Activated CD4-positive, CD25-positive, alpha-beta regulatory T cell treated with anti-CD3 and anti-CD28 coated beads, Interleukin-2, amount 50 U/mL, for 24 hours (primary cell): ENCODE measurements at places on chromosomes 4 and X.

DNA sequence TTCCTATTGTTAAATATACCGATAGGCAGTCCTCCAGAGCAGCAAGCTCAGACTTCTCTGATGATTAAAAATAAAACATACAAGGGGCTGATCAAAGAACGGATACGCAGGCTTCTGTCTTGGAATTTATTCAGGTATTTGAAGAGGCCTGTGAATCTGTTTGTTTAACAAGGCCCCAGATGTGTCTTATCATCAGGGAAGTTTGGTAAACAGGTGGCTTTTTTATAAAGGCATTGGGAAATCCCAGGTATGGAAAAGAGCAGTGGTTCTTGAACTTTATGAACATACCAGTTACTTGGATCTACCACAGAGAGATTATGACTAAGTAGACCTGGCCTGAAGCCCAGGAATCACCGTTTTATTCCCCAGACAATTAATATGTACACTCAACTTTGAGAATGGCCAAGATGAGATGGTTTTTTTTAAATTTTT is 47.9 kb downstream of the SOWAHB start:
- no peak for ATAC-seq

DNA sequence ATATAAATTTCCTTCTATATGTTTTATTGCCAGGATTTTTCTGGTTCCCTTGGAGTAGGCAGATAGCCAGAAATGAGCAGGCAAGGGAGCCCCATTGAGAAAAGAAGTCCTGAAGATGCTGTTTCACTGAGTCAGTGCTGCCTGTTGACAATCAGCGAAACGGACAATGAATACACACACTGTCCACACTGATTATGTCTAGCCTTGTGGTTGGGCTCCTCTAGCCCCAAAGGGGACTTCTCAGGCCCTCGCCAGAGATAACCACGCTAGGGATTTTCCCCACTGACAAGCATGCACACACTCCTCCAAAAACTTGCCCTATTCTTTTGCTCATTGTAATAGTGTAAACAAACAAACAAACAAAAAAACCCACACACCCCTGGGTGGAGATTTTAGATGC is 369.3 kb downstream of the DMD start:
- ATAC-seq = no peak

DNA sequence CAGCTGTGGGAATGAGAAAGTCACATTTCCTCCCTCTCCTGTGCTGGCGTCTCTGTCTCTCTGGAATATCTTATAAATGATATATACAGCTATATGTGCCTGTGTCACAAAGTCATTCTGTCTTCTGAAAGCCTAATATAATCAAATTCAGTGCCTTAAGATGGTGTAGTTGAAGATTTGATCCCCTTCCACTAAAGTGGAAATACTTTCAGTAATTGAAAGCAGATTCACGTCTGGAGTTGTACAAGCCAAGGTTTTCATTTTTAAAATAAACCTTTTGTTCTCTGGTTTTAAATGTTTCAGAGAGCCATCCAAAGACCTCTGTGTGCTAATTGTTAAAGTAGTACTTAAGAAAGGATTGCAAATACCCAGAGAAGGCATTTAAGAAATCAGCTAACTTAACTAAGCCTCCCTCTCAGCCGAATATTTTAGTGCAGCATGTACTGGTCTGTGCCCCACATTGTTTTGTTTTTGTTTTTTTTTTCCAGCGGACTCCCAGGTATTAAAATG is 206.8 kb downstream of the TENM3 start:
- ATAC-seq = no peak

- ATAC-seq = no peak
These were observed 159.6 kb downstream of the STIM2 start for GRCh38 chr4:27020203-27020602.

GRCh38 chr4:40908297-40908696 is 158.5 kb downstream of the NSUN7 start:
- ATAC-seq = no peak

DNA sequence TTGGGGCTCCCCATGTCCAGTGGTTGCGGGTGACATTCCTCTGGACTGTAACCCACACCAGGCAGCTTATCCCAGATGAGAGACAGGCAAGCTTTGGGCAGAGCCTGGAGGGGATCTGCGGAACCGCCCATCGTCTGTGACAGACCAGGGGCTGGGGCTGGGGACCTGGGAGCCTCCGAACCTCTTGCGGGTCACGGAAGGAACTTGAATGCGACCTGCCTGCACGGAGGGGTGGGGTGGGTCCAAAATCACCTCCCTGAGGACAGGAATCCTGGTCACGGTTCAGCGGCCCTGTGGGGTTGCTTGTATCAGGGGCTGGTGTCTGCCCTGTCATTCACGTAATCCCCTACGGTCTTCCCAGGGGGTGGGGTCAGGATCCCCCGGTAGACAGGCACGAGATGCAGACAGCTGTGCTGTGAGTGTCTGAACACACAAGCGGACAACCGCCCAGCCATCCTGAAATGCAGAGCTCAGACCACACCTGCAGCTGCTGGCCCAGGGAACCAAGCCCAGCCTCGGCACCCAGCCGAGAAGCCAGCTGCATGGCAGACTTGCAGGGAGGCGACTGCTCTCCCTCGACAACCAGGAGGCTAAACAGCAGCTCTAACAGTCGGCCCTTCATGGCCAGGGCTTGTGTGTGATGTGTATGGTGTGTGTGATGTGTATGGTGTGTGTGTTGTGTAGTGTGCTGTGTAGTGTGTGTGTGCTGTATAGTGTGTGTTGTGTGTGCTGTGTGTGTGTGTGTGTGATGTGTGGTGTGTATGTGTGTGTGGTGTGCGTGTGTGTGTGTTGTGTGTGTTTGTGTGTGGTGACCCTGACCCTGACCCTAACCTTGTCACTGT is 105.9 kb upstream of the ADRA2C start:
- no peak for ATAC-seq

DNA sequence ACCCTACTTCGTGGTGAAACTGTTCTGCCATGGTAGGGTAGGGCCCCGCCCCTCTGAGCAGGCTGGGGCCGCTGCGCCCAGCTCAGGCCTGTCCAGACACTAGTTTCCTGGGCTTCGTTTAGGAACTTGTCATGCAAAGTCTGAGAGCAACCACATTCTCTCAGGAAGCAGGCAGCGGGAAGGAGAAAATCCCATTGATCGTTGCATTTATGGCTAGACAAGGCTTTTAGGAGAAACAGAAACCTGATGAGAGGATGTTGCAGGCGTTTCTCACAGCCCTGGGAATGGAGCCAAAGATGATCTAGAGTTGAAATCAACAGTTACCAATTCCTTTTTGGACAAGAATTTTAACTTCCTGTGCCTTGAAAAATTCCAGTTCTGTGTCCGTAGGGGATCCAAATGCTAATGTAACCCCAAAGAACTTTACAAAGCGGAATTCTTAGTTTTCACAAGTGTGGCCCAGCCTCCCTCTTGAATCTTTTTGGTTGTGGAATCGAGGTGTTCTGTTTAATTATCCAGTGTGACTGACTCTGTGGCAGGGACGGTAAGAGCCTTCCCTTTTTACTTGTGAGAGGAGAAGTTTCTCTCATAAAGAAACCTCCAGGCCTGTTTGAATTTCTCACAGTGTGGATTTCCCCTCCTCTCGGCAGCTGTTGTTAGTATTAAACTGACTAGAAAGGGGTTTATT is 4.5 kb upstream of the CXCL9 start:
- peak; percentile 22 for ATAC-seq

DNA sequence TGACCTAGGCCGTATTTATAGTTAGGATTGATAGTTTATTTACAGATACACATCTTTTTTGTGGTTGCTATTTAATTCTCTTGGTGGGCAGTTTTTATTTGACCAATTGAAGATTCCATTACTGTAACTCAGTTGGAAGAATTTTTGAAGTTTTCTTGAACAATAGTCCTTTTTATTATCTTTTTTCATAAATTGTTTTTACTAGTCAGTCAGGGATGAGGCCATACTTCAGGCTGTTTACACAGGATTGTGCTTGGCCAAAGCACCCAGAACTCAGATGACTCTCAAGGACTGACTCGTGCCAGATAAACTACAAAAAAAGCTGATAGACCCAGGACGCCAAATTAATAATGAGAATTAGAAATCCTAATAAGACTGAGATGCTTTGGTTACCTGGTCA is 7.0 kb downstream of the HERC3 start:
- no peak for ATAC-seq

DNA sequence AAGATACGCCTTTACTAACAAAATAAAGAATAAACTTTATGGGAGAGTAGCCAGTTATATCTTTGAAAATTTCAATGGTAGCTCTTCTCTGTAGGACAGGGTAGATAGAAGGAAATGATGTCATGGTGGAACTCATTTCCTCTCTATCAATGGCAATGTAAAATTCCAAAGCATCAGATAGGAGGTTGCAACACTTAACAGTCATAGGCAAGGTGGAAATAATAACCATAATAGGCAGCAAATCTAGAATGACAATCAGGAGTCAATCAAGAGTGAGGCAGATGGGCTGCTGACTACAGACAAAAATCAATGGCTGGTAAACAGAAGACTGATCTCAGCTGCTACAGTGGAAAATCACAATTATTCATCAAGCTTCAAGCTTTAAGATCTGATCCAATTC is 53.9 kb upstream of the TET2 start:
- no peak for ATAC-seq

- ATAC-seq = no peak
These were observed 85.0 kb downstream of the ALPK1 start for GRCh38 chr4:112381996-112382692.

DNA sequence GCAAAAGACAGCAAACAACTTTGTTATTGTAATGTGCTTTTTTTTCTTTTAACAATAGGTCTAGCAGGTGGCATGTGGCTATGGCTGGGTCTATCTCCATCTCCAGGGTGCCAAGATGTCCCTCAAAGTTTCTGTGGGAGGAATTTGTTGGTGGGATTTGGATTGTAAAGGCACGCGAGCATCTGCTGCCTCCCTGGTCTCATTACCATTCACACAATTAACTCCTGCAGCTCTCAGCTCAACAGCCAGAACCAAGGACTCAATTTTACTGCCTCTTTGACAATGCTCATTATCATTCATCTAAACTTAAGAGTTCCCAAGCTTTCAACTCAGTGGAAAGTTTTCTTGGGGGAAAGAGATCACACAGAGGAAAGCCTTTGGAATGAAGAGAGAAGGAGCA is 10.9 kb upstream of the PCDH18 start:
- no peak for ATAC-seq

DNA sequence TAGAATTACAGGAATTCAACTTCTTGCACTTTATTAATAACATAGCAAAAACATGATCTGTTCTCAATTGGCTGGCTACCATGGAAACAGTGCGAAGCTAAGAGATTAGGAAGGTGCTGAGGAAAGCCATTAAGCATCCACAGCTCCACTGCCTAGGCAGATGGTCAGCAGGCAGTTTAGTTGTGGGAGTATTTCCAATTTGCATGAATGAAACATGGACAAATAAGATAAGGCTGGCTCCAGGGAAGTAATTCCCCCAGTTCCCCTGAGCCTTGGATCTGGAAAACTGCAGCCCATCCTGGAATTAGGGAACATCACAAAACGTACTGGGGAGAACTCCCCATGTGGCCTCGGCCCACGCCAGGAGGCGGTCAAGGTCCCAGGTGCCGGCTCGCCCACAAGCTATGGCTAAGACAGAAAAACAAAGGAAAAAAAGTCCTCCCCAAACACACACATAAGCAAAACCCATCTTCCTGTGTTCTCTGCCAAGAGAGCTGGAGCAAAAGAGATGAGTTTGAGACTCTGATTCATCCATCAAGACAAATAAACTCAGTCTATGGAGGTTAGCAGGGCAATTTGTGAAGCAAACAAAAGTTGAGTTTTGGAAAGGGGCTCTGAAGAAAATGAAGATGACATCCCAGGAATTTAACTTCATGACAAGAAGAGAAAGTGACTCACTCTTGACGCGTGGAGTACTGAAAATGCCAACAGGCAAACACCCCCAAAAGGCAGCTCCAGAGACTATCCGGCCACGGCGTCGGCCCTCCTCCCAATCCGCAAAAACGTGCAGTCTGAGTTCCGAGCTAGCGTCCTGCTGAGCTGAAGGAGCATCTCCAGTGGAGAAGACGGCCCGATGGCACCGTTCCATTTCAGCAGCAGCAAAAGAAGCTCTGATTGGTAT is 45.1 kb downstream of the IGFBP7 start:
- no peak for ATAC-seq

- ATAC-seq = no peak
These were observed 505.5 kb downstream of the ANKRD50 start for GRCh38 chr4:124206779-124207605.
